ENCODE measurements at places on chromosomes 7 and 10.

DNA sequence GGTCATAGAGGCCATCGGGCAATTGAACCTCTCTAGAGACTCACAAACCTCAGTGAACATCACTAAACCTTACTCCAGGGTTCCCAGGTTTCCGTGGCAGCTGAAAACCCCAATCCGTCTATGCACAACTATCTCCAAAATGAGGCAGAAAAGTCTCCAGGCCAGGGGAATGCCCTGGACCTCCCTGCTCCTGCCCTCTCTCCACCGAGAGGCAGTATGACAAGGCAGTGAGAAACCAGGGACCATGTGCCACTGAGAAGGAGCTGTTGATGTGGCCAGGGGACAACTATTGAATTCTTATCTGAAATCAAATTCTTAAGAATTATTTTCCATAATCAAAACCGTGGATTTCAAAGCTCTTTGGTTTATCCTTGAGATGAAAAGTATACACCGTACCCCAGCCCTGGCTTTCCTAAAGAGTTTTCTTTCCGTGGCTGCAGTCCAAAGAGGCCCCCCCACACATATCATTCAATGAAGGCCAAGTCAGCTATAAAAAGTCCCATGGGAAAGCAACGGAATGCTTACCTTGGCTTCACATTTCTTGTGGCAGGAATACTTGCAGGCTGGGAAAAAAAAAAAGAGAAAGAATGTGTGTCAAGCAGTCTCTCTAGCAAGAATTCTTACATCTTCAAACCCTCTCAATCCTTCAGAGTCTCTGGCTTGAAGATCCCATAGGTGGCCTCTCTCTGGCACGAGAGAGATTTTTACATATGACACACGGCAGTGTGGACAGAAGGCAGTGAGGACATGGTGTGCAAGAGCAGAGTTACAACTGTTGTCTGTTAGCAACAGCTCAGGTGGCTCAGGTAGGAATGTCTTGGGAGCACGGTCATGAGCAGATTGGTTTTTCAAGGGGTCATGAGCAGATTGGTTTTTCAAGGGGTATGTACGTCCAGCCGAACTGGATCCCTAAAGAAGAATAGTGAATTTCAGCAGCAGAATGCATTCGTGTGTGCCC lies 75.2 kb downstream of the TNS3 start:
- DNase-seq = no peak

DNA sequence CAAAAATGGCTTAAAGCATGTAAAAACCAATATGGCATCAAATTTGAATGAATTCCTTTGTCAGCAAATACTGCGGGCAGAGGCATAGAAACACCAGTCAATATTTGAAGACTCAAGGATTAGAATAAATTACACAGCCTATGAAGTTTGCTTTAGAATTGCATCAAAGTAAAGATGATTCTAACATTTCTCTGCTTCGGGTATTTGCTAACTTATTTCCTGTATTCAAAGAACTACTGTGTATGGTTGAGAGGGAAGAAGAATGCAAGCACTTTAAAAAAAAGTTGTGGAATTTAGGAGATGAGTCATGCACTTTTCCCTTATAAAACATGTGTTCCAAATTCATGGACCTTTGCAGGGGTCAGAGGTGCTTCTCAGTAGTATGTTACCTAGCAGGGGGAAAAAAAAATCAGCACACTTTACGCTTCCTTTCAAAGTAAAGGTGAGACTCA lies 90.1 kb downstream of the PIP4K2A start:
- DNase-seq = no peak

- DNase-seq = peak; percentile 30
Observed at GRCh38 chr7:30682212-30683083, at the start of gene CRHR2. CRHR2 (minus strand) TSS chr7:30682456; CDS start chr7:30682280, 176 bp downstream.

GRCh38 chr10:110843031-110843430 lies 28.7 kb upstream of the PDCD4 start:
- DNase-seq = no peak

- DNase-seq = no peak
Observed at GRCh38 chr7:130228840-130229502, 21.3 kb downstream of the SSMEM1 start.

- DNase-seq = no peak
Observed at GRCh38 chr10:27699776-27700175, 45.8 kb downstream of the MKX start.

DNA sequence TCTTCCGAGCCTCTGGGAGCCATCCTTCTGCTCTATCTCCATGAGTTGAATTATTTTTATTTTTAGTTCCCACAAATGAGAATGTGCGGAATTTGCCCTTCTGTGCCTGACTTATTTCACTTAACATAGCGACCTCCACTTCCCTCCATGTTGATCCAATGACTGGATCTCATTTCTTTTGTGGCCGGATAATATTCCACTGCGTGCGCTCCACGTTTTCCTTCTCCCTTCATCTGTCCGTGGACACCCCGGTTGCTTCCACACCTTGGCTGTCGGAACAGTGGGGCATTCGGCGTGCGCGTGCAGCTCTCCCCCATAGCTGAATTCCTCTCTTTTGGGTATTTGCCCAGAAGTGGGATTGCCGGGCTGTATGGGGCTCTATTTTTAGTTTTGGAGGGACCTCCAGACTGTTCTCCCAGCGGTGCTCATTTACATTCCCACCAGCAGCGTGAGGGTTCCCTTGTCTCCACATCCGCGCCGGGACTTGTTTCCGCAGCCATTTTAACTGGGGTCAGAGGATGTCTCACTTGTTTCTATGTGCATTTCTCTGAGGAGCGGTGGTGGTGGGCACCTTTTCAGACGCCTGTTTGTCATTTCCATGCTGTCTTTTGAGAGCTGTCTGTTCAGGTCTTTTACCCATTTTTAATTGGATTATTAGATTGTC lies 51.0 kb upstream of the SUN1 start:
- DNase-seq = no peak

- no peak for DNase-seq
Observed at GRCh38 chr7:108533712-108534111, 7.8 kb upstream of the PNPLA8 start.

GRCh38 chr7:55540226-55540858 lies 32.0 kb downstream of the VOPP1 start:
- no peak for DNase-seq

DNA sequence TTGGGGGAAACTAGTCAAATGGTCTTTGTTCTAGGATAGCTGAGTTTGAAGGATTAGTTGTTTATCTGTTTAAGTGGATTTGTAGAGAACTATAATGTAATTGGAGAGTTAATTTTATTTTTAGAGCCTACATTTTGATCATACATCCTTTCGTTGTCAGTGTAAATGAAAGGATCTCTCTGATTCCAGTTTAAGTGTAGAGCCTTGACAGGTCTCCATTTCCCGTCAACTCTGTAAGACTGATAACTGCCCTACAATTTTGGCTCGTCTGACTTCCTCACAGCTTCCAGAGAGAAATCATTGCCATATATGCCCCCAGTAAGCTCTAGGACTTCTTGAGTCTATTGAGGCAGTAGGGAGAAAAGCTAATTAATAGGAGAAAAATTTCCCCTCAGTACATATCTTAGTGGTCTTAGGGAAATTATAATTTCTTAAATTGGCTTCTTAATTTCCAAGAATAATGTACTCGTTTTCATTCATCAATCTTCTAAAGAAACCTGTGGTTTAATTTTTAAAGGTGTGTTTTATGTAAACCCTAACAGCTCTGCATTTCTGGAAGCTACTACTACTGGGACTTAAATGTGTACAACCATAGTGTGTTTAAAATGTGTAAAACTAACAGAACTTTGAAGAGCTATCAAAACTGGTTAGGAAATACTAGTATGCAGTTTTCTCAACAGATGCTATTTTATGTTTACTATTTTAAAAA lies 3.8 kb downstream of the KMT2E start:
- no peak for DNase-seq

DNA sequence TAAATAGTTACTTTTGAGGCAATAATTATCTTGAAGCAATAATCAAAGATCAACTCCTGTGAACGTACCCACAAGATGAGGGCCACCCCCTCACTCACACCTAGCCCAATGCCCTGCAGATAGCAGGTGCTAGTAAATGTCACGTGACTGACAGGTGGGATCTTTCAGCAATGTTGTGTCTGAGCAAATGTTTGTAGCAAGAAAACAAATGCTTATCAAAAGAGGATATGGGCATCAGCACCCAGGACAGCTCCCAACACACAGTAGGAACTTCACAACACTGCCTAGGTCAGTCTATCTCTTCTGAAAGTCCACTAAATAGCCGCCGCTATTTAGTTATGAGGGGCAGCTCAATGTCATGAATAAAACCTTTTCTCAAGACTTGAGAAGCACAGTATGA lies 120.8 kb upstream of the PDLIM1 start:
- DNase-seq = no peak

DNA sequence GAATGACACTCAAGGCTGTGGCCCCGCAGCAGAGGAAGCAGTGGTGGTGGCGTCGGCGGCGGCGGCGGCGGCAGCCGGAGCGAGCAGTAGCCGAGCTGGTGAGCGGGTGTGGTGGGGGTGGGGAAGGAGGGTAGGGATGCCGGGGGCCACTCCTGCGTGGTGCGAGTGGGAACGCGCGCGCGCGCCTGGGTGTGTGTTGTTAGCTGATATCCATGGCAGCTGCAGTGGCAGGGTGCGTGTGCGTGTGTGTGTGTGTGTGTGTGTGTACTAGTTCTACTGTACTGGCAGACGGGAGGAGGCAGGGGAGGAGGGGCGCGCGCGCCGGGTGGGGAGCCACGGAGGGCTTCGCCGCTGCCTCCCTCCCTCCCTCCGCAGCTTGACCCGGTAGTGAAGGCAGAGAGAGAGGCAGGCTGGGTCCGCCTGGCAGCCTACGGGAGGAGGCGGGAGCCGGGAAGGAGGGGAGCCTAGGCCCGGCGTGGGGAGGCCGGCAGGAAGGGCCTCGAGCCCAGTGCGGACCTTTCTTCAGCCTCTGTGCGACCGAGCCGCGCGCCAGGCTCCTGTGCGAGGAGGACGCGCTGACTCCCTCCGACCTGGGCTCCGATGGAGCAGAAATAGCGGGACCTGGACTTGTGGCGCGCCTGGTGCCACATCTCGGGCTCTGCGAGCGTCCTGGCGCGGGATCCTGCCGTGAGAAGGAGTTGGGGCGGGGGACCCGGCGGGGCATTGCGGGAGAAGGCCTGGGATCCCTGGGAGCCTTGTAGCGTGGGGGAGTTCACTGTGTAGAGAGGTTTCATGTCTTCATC lies at the start of gene MAGI2:
TSS of gene MAGI2 (minus strand) at position 110 of the 803 bp plus-strand sequence. CDS start 347 bp downstream, outside the sequence.
- no peak for DNase-seq

- DNase-seq = no peak
Observed at GRCh38 chr7:17622451-17622850, 317.8 kb downstream of the SNX13 start.

DNA sequence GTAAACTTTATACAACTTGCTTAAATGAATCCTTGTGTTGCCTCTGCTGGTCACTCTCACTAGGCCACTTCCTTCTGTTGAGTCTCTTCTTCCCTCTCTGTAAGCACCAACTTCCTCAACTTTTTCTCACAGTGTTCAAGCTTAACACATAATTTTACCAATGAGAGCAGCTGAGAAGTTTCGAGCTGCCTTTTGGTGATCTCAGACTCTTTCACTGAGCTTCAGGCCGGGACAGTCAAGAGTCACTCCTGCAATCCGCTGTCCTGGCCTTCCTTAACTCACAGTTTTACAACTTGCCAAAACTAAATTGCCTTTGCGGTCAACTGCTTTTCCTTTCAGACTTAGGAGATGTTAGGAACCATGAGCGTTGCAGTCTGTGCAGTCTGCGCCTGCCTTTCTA lies 47.4 kb downstream of the PRPF18 start:
- DNase-seq = no peak

- peak; percentile 79 for DNase-seq
Observed at GRCh38 chr7:2451171-2452073, 24.8 kb downstream of the GRIFIN start.

DNA sequence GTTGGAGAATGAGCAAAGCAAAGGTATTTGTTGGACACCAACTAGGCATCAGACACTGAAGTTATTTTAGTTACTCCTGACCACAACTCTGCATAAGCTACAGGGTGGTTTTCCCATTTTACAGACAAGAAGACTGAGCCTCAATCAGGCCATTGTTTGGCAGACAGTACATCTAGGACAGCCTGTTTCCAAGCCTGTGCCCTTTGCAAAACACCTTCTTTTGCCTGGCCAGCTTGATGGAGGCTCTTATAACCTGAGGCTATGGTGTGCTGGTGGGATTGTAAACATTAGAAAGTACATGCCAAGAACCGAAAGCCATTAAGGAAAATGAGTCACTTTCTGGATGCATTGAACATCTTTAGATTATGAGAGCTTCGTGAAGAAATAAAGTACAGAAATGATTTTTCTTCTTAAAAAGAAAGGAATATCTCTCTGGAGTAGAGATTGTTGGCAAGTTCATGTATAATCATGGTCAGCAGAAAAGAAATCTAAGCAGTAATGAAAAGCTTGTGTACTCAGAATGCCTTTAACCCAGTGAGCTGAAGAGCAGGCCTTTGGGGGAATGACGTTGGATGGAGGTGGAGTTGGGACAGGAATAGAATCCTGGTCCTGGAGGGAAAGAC lies 140.6 kb downstream of the KIAA1217 start:
- no peak for DNase-seq

DNA sequence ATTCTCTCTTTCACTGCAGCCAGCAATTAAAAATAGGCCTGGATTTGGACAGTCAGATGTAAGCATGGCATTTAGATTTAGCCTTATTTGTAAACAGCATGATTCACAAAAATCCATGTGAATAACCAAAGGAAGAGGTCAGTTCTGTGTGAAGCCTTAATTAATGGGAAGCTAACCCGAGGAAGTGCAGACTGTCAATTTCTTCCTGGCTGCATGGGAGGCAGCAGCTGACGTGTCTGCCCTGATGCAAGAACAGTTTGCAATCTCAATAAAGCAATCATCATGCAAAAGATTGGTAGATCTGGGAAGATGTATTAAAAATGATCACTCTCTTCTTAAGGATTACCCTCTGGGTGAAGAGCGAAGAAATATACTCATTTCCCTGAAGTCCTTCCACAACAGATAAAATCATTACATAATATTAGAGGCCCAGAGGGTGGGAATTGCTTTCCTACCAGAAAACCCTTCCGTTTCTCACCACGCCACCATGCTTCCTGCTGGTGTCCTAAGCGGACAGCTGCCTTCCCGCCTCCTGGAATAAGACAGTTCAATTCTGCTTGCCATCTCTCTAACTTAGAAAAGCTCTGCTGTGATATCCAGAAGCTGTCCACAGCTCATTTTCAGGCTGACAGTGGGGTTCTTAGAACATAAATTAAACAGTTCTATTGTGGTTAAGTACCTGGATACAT lies 526.7 kb upstream of the NRP1 start:
- no peak for DNase-seq

GRCh38 chr10:6478722-6479121 lies 101.4 kb downstream of the PRKCQ start:
- DNase-seq = no peak

GRCh38 chr7:92121681-92122080 lies 12.6 kb downstream of the CYP51A1 start:
- no peak for DNase-seq
